ENCODE measurements at places on chromosomes 16 and 17.

- no peak for DNase-seq
These were observed 6.7 kb upstream of the KRT14 start for GRCh38 chr17:41593306-41593981.

DNA sequence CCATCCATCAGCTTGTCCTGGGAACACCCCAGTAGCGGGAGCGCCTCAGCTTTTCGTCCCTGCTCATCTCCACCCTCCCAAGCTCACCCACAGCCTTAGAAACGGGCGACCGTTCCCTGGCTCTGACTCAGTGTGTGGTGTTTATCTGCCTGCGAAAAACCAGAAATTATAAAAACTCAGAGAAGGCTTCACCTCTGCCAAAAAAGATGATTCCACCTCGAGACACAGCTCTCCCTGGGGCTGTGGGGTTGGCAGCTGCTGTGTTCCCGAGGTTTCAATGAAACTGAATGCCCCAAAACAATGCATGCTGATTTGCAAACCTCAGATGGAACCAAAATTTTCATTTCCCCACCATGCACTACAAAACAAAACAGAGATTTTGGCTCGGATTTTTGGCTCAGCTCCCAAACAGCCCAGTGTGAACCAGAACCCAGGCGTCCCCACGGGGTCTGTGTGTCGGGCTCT, 62.4 kb upstream of the MED9 start:
- no peak for DNase-seq

DNA sequence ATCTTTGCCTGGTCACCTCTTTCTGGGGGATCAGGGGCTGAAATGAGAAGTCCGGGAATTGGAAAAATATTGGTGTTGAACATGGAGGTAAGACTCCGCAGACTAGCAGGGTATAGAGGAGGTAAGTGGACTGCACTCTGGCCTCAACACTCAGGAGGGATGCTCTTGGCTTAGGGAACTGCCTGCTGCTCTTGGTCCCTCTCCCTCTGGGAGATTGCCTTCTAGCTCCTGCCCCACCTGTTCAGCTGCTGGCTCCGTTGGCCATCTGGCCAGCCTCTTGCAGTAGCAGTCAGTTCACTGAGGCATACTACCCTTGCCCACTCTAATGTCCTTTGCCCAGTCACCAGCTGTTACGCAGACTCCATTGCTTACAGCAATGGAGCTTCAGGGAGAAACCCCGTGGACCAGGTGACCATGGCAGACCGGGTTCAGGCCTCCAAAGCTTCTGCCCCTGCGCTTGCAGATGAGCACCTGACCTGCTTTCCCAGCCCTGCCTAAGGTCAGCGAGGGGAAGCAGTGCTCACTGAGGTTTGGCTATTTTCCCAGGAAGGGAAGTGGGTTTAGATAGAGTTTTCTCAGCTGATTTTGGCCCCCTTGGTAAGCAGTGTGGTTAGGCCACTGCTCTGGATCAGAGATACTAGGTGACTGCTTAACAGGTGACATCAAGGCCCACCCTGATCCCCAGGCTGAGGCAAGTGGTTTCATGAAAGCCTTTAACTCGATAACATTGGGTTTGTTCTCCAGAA, 11.9 kb downstream of the CDK5RAP3 start:
- DNase-seq: no peak

- no peak for DNase-seq
These were observed 473 bp upstream of the IGF2BP1 start for GRCh38 chr17:48996722-48997102.

- DNase-seq: no peak
These were observed 142.2 kb downstream of the CCDC182 start for GRCh38 chr17:57602896-57603295.

DNA sequence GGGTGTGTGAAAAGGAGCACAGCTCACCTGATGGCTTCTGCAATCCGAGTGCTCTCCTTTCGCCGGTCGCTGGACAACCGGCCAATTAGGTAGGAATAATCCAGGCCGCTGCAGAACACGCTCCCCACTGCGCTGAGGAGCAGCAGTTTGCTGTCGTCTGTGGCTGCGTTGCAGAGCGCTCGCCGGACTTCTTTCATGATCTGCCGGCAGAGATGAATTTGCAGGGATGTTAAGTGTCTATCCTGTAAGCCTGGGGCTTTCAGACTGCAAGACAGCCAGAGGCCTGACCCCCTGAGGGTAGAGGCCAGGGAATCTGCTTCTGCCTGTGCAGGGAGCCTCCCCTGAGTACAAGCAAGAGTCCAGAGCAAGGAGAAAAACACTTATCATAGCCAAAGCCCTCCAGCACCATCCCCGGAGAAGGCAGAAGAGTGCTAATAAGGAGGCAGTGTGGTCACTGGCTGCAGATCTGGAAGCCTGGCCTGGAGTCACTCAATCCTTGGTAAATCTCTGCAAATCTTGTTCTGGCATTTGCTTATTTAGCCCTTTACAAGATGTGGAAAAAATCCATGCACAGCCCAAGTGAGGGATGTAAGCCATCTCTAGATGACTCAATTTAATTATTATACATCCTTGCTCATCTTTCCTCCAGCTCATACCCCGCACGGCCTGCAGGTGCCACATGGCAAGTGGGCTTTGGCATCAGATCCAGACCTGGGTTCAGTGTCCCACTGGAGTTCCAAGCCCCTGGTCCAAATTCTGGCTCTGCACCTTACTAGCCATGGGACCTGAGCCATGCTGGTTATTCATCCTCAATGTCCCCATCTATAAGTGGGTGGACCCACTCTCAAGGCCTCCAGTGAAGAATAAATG, 80.2 kb downstream of the DYNLRB2 start:
- DNase-seq: no peak

DNA sequence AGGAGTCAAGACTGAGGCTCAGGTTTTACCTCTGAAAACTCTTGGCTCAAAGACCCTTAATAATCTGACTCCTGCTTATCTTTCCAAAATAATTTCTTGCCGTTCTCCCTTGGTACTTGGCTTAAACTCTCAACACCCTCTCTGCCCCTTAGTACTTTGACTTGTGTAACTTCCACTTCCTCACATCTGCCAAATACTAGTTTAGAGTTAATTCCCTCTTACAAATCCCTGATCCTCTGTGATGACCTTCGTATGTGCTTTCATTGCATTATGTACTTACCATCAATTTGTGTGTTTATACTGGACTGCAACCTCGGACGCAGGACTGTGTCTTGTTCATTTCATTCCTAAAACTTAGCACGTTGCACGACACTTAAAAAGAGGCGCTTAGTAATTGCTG, 35.2 kb downstream of the ZNF207 start:
- DNase-seq: no peak

DNA sequence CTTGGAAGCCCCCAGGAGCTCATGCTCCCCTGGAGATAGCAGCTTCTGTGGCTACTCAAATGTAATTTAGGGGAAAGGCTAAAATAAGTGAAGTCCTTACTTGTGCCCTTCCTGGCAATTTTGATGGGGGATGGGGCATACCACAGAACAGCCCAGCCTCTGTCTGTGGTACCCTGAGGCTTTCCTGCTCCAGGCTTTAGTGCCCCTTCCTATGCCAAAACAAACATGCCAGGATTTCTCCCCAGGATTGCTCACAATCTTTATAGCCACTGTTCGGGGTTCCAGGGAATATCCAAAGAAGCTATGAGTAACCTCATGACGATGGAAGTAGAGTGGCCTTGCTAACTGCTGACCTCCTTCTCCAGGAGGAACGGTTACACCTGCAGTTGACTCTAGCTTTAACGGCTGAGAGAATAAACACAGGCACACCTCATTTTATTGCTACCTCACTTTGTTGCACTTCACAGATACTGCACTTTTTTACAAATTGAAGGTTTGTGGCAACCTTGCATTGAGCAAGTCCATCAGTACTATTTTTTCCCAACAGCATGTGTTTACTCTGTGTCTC, 24.9 kb downstream of the CCL4 start:
- no peak for DNase-seq

DNA sequence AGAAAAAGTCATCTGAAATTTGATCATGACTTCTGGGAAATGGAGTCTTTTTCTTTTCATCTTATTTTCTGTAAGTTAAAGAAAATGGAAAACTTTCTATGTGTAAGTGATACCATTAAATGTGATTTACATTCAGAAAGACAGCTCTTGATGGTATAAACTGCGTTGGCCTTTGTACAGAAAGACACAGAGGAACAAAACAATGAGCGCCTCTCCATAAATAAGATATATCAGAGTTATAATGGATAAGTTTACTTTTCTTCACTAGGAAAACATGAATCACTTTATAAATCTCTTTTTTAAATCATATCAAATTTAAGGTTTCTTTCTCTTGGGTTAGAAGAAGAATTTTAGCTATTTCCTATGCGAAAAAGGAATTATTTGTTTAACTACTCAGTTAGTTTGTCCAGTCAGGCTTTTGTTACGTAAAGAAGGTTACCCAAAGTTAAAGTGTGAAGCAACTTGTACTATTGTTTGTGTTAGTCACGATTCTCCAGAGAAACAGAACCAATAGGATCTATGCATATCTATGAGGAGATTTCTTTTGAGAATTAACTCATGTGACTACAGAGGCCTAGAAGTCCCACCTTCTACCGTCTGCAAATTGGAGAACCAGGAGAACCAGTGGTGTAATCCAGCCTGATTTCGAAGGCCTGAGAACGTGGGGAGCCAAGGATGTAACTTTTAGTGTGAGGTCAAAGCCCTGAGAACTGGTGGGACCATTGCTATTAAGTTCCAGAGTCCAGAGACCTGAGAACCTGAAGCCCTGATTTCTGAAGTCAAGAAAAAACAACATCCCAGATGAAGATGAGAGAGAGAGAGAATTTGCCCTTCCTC, 295.4 kb upstream of the KCNJ16 start:
- DNase-seq: no peak

- DNase-seq: no peak
These were observed 16.8 kb upstream of the MAPK3 start for GRCh38 chr16:30139583-30140481.

GRCh38 chr17:2853283-2854142, 57.3 kb downstream of the RAP1GAP2 start:
- DNase-seq: peak; percentile 49

- no peak for DNase-seq
These were observed 43.1 kb upstream of the DLX4 start for GRCh38 chr17:49925921-49926320.

DNA sequence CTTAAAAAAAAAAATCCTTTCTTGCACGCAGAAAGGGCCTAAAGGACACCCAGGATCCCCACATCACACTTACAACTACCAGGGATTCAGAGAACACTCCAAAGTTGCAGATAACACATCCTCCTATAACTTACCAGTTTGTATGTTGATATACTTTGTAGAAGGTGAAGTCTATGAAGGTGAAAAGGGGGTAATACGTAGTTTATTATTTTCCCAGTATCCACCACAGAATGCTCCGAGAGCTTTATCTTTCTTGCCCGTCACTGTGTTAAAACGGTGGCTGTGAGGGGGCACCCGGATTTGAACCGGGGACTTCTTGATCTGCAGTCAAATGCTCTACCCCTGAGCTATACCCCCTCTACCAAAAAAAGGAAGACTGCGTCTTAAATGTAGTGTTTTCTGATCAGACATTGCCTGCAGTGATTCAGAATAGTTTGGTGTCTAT, 7.9 kb upstream of the RPL23 start:
- peak; percentile 64 for DNase-seq

GRCh38 chr17:72189768-72190593, 69.2 kb downstream of the SOX9 start:
- DNase-seq: no peak

DNA sequence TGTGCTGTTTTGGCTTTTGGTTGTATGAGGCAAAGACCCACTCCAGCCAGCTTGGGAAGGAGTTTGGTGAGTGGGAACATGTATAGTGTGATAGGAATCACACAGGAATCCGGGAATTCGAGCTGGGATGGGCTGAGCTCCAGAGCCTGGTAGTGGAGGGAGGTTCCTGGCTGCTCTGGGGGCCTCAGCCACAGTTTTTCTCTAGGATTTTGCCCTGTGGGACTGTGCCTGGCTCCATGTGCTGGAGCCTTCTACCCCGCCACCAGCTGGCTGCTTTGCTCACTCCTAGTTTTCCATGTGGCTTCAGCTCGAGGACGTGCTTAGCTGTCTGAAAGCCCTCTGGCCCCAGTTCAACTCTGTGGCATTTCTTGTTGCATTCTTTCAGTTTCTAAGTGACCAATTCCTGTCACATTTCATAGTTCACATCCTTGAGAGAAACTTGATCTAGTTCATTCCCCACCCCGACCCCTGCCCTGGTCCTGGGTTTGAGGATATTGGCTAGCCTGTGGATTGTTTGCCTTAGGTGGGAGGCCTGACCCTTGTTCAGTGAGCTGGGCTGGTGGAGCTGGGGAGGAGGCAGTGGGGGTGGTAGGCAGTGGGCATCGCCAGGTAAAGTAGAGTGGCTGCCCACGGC, 5.0 kb downstream of the SEC14L1 start:
- no peak for DNase-seq

- DNase-seq: no peak
These were observed 63.9 kb upstream of the CNEP1R1 start for GRCh38 chr16:49961089-49961488.

- DNase-seq: no peak
These were observed 57.0 kb downstream of the RAI1 start for GRCh38 chr17:17737961-17738894.

- no peak for DNase-seq
These were observed 56.1 kb upstream of the STAC2 start for GRCh38 chr17:39281806-39282205.

DNA sequence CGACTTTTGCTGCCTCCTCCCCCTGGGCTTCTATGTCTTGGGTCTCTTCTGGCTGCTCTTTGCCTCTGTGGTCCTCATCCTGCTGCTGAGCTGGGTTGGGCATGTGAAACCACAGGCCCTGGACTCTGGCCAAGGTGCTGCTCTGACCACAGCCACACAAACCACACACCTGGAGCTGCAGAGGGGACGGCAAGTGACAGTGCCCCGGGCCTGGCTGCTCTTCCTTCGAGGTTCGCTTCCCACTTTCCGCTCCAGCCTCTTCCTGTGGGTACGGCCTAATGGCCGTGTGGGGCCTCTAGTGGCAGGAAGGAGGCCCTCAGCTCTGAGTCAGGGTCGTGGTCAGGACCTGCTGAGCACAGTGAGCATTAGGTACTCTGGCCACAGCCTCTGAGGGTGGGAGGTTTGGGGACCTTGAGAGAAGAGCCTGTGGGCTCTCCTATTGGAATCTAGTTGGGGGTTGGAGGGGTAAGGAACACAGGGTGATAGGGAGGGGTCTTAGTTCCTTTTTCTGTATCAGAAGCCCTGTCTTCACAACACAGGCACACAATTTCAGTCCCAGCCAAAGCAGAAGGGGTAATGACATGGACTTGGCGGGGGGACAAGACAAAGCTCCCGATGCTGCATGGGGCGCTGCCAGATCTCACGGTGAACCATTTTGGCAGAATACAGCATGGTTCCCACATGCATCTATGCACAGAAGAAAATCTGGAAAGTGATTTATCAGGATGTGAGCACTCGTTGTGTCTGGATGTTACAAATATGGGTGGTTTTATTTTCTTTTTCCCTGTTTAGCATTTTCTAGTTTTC, 2.3 kb downstream of the GP1BA start:
- DNase-seq: peak; percentile 51

GRCh38 chr16:84327926-84328505, 33.3 kb downstream of the WFDC1 start:
- DNase-seq: no peak

DNA sequence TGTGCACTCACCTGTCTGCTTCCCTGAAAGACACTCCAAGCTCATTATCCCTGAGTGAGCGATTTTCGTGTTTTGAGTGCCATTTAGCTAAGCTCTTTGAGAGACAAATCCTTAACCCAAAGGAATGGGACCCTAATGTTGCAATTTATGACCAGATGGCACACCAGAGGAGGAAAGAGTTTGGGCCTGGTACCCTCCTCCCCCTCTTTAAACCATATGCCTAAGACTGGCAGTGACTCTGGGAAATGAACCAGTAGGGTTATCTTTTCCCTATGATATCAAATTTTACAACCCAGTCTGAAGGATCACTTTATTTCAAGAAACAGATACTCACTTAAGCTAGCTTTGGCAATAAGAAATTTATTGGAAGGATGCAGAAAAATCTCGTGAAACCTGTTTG, 550.4 kb downstream of the TOX3 start:
- DNase-seq: no peak

GRCh38 chr17:17420082-17420481, 56.7 kb upstream of the MED9 start:
- DNase-seq: no peak

All from RKO (cell line).